ENCODE measurements at places on chromosomes 4 and X.

- no peak for DNase-seq
Measured at GRCh38 chr4:6424425-6424824, 48.0 kb downstream of the PPP2R2C start.

GRCh38 chrX:148069759-148070503 lies 88.8 kb downstream of the FMR1NB start:
- no peak for DNase-seq

DNA sequence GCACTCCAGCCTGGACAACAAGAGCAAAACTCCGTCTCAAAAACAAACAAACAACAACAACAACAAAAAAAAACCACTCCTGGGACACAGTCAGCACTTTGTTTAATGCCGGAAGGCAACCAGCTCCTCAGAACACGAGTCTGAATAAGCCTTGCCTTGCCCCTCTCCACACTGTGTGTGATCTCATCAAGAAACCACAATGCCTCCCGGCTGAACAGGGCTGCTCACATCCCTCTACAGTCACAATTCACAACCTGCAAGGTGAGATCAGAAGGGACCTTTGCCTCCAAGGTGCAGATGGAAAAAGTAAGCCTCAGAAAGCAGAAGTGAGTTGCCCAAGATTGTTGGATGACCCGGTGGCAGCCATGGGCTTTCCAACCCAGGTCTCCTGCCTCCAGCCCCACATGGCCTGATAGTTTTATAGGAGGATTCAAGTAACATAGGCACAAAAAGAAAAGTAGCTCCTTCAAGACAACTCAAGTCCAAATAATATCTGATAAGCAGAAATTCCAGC lies 80.8 kb downstream of the JAKMIP1 start:
- DNase-seq: no peak

- no peak for DNase-seq
Measured at GRCh38 chr4:115374621-115375020, 261.2 kb upstream of the NDST4 start.

GRCh38 chr4:101944649-101945048 lies 154.1 kb downstream of the BANK1 start:
- no peak for DNase-seq
